ENCODE measurements at places on chromosomes 16 and 17.

- no peak for DNase-seq
Observed at GRCh38 chr17:43529947-43530287, 16.2 kb downstream of the ETV4 start.

DNA sequence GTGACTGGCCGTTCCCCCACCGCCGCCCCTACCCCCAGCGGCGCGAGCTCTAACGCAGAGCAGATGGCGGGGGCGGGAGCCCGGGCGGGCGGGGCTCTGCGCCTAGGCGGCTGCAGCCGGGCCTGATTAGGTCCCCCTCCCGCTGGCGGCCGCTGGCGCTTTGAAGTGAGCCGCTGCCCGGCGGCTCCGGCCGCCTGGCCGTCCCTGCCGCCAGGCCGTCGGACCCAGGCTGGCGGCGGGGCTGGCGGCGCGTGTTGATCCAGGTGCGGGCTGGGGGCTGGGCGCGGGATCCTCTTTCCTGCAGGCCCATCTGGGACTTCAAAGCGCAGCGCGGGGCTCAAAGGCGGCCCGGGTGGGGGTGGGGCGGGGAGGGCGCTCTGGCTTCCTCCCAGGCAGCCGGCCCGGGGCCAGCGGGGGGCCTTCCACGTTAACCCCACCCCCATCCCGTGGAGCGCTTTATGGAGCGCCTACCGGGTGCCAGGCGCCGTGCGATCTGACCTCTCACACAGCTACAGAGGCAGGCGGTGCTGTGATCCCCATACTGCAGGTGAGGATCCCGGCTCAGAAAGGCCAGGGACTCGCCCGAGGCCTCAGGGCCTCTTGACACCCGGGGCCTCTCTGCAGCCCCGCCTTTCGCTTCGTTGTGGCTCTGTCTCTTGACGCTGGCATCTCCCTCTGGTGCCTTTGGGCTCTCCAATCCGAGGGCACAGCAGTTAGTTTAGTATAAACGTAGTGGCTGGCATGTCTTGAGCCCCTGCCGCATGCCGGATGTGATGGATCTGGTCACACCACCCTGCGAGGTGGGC is 80.0 kb upstream of the NKD1 start:
- no peak for DNase-seq

DNA sequence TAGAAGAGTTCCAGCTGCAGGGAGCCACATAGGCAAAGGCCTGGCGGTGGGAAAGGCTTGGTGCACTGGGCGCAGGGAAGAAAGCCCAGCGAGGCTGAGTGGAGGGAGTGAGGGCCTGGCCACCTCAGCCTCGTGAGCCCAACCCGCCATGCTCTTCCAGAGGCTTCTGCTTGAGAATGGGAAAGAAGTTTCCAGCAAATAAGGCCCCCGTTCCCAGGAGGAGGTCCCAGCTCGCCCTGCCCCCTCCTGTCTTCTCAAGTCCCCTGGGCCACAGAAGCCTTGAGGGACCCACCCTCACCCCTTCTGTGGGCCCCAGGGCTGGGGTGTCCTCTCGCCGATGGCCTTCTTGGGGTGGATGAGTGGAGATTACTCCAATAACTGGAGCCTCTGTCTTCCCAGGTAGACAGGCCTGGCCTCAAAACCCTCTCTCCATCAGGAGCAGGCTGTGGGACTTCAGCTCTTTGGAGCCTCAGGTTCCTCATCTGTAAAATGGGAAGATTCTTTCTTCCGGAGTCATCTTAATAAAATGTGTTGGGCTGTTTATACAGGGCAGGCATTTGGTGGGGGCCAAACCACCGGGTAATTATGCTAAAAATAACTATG is 933 bp upstream of the SNN start:
- no peak for DNase-seq

- no peak for DNase-seq
Observed at GRCh38 chr17:9451934-9452333, 123.7 kb downstream of the STX8 start.

DNA sequence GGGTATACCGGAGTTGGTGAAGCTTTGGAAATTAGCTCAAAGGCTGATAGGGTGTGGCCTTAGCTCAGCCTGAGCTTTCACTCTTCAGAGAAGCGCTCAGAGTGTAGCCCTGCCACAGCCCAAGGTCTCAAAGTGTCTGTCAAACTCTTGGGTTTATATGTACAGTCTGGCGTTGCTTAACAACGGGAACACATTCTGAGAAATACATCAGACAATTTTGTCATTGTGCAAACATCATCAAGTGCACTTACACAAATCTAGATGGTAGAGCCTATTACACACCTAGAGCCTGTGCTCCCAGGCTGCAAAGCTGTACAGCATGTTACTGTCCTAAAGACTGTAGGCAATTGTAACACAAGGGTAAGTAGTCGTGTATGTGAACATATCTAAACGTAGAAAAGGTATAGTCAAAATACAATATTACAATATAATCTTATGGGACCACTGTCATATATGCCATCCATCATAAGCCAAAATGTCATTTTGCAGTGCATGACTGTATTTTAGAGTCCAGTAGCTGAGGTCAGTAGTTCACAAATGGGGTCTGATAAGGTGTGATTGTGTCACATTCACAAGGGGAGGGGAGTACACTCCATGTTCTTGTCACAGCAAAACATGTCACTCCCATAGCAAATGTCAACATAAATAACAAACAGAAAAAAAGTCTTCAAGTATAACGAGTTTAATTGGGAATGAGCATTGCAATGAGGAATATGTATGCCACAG is 20.6 kb downstream of the CHAD start:
- DNase-seq = no peak

GRCh38 chr17:33260638-33261037 is 32.5 kb downstream of the ASIC2 start:
- DNase-seq = no peak

GRCh38 chr16:88506723-88507122 is 53.6 kb downstream of the ZFPM1 start:
- no peak for DNase-seq

- no peak for DNase-seq
Observed at GRCh38 chr16:83453977-83454376, 353.8 kb upstream of the HSBP1 start.

GRCh38 chr17:58534901-58535421 is 20.5 kb upstream of the MTMR4 start:
- DNase-seq = no peak

- DNase-seq = no peak
Observed at GRCh38 chr16:58037365-58038057, 12.0 kb downstream of the MMP15 start.

DNA sequence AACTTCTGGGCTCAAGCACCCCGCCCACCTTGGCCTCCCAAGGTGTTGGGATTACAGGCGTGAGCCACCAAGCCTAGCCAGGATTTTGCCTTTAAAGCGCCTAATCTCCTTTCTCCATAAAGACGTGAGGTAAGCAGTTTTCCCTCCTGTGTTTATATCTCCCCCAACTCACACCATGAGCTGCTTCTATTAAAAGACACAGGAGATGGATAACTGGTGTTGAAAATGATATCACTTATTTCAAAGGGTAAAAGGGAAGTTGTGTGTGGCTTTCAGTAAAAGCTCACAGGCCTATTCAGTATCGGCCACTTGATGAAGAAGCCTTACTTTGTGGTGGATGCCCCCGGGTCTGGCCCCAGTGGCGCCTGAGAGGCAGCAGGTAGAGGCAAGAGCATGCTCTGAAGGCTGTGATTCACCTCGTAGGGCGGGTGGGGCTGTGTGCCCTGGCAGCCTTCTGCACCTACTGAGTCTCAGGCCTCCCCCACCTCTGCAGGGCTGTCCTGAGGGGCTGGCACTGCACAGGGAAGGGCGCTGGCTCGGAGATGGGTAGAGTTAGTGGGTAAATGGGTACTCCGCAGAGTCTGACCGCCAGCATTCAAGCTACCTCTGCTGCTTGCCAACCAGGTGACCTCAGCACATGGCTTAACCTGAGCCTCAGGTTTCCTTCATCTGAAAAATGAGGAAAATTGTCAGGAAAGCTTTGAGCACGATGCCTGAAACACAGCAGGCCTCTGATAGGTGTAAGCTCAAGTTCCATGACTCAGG is 146.8 kb downstream of the CLEC16A start:
- no peak for DNase-seq

Data from left forelimb (tissue), 1 donor.